Kidney capillary endothelial cell (primary cell): ENCODE measurements at places on chromosomes 13 and 19.

DNA sequence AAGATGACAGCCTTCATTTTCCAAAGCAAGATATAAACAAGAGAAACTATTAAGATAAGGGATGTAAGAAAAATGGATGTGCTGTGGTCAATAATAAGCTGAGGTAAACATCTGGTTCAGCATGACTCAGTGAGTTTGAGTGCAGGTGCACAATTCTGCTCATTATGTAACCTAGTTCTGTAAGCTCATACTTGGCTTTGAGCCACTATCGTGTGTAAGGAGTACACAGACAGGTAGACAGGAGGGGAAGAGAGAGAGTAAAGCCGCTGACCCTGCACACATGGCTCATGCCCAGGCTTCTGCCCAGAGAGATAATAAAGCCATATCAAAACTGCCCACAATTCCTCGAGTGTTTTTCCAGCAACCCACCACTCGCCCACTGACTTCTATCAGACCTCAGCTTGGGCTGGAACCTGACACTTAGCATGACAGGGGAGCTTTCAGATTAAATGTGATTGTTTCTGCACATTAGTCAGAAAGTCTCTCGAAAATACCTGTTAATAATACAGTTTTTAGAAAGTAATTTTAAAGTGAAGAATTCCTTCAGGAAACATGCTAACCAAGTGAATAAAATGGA, 51.7 kb downstream of the ZNF91 start:
- DNase-seq: no peak

DNA sequence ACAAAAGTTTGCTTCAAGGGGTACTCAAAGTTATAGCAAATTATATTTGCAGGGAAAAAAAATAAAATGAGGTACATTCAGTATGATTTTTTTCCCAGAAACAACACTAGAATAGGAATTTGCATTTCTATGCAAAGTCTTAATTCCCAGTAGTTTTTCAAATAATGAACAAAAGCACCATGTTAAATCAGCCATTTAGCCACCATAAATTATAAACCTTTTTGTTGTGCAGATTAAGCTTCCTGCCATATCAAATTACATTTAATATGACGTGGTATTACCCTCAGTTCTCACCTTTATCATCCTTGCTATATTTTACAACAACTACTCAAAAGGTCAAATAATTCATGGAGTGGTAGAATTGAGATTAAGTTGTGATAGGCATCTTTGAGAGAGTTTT, 136.6 kb upstream of the FRY start:
- DNase-seq: no peak

DNA sequence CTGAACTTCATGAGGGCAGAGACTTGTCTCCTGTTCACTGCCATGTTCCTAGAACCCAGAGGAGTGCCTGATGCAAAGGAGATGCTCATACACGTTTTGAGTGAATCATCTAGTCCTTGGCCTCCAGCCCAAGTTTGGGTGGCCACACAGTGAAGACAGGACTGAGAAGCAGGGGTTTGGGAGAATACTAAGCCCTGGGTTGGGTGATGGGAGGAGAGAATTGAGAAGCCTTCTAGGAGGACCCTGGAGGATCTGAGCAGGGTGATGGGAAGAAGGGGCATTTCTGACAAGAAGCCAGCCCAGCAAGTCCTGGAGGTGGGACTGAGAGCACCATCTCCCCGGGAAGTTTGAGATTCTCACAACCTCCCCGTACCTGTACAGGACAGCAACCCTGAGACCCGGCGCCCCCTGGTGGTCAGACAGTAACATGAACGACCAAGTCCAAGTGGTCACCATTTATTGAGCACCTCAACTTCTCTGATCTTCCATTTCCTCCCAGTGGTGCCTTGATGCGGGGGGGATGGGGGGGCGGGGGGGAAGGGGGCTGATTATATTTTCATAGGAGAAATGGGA, 11.0 kb downstream of the CTU1 start:
- DNase-seq: peak; percentile 48

- DNase-seq: no peak
Measured at GRCh38 chr13:107847406-107847805, 367.9 kb downstream of the LIG4 start.

DNA sequence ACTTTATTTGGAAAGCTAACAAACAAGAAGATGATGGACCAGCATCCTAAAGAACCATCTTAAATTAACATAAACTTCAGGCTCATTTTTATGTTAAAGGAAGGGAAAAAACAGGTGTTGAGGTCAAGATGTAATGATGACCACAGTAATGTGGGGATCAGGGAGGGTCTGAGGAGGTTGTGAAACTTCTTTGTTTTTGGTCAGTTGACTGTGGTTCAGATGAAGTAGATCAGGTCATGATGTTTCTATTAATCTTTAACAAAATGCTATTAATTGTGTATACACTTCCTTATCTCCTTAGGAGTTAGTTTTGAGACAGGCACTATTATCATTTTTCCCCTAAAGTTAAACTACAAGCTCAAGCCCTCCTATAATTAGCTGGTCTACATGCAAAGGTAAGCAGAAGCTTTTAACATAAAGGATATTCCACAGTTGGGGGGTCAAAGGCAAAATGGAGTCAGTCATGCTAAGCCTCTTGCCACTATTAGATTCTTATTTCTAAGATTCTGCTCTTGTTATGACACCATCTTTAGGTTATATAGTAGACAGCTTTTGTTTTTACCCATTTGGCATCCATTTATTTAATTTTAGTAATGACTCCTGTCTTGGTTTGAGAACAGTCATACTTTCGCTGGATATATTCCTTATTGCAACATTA, 800.1 kb upstream of the PCDH9 start:
- DNase-seq: no peak

DNA sequence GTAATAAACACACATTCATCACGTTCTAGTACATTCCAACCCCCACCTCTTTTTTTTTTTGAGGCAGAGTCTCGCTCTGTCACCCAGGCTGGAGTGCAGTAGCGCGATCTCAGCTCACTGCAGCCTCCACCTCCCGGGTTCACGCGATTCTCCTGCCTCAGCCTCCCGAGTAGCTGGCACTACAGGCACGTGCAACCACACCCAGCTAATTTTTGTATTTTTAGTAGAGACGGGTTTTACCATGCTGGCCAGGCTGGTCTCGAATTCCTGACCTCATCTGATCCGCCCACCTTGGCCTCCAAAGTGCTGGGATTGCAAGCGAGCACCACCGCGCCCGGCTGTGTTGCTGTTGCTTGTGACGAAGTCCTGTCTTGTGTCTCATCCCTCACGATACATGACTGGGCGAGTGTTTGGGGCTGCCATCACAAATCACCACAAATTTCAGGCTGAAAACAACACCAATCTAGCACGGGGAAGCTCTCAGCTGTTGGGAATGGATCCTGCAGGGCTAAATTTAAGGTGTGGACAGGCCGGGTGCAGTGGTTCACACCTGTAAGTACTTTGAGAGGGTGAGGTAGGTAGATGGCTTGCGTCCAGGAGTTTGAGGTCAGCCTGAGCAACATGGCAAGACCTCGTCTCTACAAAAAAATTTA, 15.7 kb downstream of the MOB3A start:
- DNase-seq: no peak

DNA sequence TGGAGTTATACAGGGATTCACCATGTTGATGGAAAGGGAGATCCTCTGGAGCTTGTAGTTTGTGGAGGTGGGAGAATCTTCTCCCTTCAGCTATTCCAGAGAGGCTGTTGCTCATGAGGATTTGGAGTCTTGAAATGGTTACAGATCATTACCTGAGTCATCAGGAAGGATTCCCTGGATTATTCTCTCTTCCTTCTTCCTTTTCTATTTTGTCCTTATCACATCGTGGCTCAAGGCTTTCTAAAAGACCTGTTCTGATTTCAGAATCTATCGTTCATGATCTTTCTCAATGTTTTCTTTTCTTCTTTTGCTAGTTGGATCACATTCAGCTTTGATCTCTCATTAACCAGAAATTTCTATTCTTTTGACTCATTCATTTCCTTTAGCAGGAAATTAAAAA, 196.0 kb downstream of the KLF5 start:
- no peak for DNase-seq

DNA sequence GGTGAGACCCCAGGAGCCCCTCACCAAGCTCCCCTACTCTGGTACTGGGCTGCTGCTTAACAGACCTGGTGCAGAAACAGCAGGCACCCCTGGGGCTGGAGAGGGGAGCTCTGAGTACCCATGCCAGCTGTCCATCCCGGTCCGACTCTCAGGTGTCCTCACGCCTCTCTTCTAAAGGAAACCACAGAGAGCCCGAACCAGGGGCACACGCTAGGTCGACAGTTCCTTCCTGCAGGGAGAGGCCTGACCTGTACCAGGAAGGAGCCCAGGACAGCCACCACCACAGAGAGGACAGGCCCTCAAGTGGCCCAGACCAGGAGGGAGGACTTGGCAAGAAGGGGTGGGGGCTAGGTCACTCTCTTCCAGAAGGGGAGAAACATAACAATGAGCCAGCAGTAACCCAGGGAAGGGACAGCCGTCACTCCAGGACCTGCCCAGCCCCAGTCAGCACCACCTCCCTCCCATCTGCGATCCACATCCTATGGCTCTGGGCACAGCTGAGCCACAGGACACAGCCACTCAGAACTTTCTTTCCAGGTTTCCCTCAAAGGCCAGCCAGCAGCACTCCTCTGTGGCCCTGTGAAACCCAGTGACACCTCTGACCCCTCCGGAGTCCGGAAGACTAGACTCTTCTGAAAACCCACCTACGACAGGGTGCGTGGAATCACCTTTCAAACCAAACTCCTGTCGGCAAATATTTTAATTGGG, 13.0 kb upstream of the SLC35E1 start:
- DNase-seq: no peak

DNA sequence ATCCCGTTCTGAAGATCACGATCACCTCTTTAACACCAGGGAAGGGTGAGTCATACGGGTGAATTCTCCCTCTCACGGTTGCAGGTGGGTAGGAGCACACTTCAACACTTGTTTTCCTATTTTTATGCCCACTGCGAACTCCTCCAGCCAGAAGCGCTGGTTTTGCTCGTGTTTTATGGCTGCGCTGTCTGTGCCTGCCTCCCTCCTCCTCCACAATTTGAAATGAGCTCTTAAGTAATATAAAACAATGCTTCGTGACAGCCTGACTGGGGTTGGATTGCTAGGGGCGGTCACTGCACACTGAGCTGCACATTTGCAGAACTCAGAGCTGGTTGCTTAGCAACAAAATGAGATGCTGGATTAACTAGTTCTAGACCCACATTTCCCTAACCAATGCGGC, 12.9 kb downstream of the CCDC70 start:
- no peak for DNase-seq

- DNase-seq: no peak
Measured at GRCh38 chr19:33247441-33247819, 21.8 kb upstream of the SLC7A10 start.
